ENCODE measurements at places on chromosomes 5 and 9.

- DNase-seq: no peak
Measured at GRCh38 chr5:127796211-127796610, 93.0 kb downstream of the CCDC192 start.

DNA sequence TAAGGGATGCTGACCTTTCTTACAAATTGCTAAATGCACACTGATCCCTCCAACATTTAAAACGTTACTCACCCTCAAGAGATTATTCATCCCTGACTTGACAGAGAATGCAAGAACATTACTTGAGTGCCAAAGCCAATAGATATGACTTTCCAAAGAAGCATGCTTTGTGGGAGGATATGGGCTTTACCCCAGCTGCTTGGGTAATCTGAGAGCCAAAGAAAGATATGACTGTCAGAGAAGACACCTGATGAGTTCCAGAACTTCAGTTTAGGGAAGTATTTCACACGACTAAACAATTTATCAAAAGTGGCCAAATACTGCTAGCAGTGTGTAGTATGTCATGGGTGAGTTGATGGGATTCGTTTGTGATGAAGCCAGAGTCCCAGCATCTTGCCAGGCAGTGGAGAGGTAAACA is 7.4 kb upstream of the SPDL1 start:
- DNase-seq: no peak

GRCh38 chr5:178630475-178630930 is 3.7 kb upstream of the CLK4 start:
- no peak for DNase-seq

GRCh38 chr5:96933764-96934707 is 1.8 kb upstream of the LNPEP start:
- DNase-seq: no peak

DNA sequence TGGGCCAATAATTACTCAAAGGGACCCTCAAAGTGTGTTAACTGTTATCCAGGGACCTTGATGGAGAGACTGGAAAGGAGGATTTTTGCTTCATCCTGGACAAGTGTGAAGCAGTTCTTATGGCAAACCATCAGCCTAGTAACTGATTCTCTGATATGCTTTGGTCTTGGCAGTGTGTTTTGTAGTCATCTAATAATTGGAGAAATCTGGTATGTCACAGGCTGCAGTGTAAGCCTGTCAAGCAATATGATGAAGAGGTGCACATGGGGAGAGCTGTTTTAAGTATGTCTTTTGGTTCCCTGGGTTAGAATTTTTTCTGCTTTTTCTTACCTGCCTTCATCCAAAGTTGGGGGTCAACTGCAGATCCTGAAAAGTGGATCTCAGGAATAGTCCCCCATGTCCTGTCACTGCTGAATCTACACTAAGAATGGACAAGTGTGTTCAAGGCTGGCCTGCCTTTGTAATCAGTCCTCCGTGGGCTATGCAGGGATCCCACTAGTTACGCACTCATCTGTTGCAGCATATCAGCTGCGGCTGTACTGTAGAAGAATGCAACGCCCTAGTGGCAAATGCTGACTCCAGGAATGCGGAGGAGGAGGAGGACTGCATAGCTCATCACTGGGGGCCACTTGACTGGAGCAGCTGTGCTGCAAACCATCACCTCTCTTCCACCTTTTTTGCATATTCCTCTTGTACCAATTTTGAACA is 1.9 kb downstream of the SPTAN1 start:
- DNase-seq: no peak

DNA sequence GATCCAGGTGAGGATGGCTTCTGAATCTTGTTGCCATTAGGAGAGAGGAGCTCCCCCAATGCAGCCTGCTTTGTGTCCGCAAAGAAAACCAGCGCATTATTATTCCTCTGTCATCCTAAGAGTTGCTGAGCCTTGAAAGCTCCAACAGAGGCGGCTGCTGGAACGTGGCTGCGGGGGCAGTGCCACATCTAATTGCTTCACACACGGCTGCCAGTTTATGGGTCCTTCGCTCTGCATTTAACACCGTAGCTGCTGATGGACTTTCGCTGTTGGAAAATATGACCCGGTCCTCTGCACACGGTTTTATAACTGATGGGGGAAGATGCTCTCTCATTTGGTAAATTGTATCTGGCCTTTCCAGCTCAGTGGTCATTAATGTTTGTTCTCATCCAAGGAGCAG is 38.0 kb downstream of the ZNF622 start:
- no peak for DNase-seq

- DNase-seq: no peak
Measured at GRCh38 chr9:35057271-35057620, 15.2 kb downstream of the VCP start.

DNA sequence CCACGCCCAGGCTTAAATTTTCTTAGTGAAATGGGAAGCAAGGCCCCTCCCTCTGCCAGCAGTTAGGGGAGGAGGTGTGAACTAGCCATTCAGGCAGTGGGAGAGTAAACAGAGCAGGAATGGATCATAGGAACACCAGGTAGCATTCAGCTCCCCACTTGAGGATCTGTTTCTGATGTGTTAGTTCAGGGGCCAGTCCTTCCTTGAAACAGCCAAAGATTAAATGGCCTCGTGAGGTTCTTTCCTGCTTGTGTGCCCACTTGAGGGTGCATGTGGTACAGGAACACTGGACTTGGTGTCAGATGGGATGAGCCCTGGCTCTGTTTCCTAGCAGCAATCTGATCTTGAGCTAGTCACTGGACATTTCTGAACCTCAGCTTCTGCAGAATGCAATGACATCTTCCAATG is 21.2 kb downstream of the FAXDC2 start:
- DNase-seq: peak; percentile 24

GRCh38 chr9:130835441-130836298 is 616 bp downstream of the ABL1 start:
- no peak for DNase-seq

DNA sequence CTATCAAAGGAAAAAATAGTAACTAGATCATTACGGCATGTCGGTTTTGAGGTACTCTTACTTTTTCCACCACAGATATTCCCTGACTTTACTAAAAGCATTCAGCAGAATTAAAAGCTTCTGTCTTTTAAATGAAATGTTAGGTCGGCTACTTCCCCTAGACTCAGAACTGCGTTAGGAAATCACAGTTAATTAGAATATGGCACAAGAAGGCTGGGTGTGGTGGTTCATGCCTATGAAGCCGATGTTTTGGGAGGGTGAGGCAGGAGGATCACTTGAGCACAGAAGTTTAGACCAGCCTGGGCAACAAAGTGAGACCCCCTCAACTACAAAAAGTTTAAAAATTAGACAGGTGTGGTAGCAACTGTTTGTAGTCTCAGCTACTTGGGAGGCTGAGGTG is 24.4 kb downstream of the CEMIP2 start:
- DNase-seq: no peak

- DNase-seq: no peak
Measured at GRCh38 chr5:151002681-151003502, 17.5 kb upstream of the GPX3 start.

DNA sequence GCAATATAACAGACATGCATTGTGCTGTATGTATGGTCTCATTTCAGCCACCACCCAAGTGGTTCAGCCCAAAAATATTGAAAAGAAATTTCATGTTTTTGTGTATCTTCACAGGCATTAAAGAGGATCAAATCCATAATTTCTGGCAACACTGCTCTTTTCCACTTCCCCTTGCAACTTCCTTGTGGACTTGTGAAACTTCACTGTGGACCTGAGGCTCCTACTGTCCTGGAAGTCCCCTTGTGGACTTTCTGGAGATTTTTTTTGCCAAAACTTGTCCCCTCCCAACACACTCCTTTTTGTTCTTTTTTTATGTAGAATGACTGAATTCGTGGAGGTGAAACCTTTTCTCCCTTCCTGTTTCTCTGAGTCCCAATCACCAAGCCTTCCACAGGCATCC is 14.3 kb downstream of the OTULINL start:
- no peak for DNase-seq

GRCh38 chr5:139391570-139392323 is 2.0 kb upstream of the MZB1 start:
- peak; percentile 16 for DNase-seq

All from DMS153 (cell line).